Fibroblast of skin of left quadriceps (primary cell): ENCODE measurements at places on chromosomes 6 and 20.
A peak's percentile ranks its signal among the peaks of the same experiment; 100 is the strongest.

- no peak for DNase-seq
Measured at GRCh38 chr6:43702171-43702533, 14.6 kb upstream of the MRPS18A start.

DNA sequence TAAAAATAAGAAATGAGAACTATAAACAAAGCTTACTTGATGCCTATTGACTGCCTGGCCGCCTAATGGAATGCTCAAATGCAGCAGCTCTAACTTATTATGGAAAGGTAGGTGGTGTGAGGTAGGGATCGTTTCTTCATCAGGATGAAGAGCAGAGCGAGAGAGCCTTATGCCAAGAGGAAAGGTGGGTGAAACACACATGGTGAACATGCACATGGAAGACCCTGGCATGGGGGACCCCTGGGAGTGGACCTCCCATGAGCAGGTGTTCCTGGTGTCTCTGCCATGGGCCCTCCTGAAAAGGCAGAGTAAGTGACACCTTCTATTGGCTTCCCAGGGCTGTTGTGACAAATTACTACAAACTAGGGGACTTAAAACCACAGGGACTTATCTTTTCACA lies 130.1 kb downstream of the CDH4 start:
- DNase-seq, result no peak

DNA sequence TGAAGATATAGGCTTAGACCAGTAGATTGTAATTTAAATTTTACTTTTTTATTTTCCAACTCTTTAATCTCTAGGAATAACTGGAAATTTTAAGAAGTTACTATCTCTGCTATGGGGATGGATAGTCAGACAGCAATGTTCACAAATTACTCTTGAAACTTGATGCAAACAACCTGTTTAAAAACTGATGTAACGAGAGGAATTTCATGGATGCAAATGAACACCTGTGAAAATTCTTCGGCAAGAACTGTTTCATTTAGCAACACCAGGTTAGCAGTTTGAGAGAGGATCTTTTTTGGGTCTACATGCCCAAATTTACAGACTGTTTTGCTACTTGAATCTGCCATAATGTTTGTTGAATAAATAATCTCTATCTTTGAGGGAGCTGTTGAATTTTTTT lies 20.0 kb upstream of the RSPH3 start:
- no peak for DNase-seq

- no peak for DNase-seq
Measured at GRCh38 chr6:71585472-71585871, 296.9 kb downstream of the OGFRL1 start.

GRCh38 chr6:109300874-109301273 lies 81.4 kb downstream of the CD164 start:
- DNase-seq, result no peak

DNA sequence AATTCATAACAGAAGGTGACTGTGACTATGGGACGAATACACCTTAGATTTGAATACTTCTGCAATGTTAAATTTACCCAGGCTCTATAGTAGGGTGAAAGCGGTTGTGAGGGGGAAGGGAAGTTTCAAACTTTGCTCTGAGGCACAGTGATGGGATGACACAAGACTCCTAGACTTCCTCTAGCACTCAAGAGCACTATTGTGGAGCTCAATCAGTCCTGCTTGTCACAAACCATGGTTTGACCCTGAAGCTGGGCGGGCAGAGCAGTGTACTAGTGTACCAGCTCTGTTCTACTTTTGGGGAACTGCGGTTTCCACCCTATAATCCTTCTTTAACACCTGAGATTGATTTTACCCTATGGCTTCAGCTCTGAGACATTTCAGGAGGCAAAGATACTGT lies 17.1 kb downstream of the TRIM27 start:
- no peak for DNase-seq

- no peak for DNase-seq
Measured at GRCh38 chr6:90362318-90362717, 65.7 kb upstream of the BACH2 start.

GRCh38 chr6:169847901-169848311 lies 96.5 kb downstream of the ERMARD start:
- DNase-seq, result no peak

DNA sequence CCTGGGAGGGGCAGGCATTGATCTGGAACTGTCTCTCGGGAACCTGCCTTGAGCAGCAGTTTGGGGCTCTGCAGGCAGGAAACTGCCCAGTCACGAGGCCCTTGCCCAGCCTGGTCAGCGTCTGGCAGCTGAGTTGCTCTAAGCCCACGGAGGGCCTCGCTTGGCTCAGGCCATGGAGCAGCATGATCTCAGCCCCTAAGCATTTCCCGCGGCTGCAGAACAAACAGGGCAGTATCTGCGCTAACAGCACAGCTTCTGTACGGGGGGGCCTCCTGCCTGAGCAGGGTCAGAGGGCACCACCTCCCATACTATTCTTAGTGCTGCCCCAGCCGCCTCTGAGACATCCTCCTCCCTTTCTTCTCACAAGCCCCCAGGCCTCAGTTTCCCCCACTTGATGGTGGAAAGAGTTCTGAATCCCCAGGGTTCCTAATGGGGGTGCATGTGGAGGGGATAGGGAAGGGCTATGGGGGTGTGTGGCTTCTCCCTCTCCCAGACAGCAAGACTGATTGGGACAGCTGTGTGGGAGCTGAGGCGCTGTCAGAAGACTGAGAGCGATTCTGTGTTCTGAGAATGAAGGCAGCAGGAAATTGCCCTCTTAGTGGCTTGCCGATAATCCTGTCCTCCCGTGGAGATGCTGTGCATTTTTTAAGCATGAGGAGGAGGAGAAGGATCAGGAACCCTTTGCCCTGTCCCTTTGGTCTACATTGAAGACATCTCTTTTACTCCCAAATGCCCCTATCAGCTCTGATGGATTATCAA lies 46.4 kb downstream of the MOCS1 start:
- peak; percentile 23 for DNase-seq

- DNase-seq, result no peak
Measured at GRCh38 chr20:63568170-63568981, 5.7 kb downstream of the HELZ2 start.

GRCh38 chr6:344816-345340 lies 46.7 kb upstream of the IRF4 start:
- peak; percentile 71 for DNase-seq

DNA sequence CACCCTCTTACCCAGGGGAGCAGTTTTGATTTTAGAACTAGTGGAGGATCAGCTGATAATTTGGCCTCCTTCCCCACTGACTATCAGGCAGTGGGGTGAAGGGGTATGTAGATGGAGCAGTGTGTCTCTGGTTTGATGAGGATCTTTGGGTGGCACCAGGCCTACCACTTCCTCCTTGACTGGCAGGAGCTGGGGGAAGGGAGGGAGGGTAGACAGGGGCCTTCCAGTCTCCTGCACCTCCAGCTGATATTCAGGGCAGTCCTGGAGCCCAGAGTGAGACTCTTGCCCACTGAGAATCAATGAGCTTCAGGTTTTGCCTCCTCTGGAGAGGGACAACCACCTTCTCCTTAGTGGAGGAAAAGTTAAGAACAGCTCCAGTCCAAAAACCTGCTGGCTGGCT lies 3.2 kb downstream of the DEF6 start:
- no peak for DNase-seq

GRCh38 chr20:30598460-30599230 lies 658.8 kb upstream of the DEFB115 start:
- no peak for DNase-seq

GRCh38 chr6:126232671-126233070 lies 107.2 kb upstream of the CENPW start:
- DNase-seq, result no peak

GRCh38 chr20:36989797-36990196 lies 38.3 kb upstream of the SAMHD1 start:
- no peak for DNase-seq

DNA sequence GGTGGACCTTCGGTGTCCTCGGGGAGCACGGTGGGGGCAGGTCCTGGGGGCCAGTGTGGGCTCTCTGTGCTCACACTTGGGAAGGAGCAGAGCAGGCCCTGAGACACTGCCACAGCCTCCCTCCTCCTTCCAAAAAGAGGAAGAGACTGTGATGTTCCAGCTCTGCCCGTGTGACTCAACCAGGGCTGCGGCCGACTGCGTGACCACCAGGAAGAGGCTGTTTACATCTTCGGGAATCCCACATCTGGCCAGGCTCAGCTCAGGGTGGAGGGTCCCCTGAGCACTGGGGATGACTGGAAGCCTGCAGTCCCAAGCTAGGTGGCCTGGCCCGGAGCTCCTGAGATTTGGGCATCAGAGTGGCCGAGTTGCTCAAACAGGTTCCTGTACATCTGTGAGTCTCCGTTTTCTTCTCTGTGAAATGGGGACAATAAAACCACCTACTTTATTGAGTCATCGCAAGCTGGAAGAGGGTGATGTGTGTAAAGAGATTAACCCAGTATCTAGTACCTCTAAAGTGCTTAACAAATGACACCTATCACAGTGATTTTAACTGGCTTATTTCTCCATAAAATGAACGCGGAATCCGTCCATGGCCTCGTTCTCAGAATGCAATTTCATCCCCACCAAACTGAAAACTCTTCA lies 242.1 kb downstream of the DLL1 start:
- no peak for DNase-seq

- no peak for DNase-seq
Measured at GRCh38 chr20:51914758-51915157, 112.4 kb upstream of the SALL4 start.
